ENCODE measurements at places on chromosomes 7 and 10. TPM values are rescaled to one million over a fixed set of nuclear protein-coding genes. Genes with fewer than 3 reads are reported as not detected.

- H3K27ac ChIP-seq, result no peak overlapping the region
- no peak for DNase-seq
- no peaks in the 10 kb centered on the region for H3K4me1 ChIP-seq
- H3K36me3 ChIP-seq, result no peaks in the 10 kb centered on the region
- H3K4me3 ChIP-seq, result no peak overlapping the region
These were observed 371.7 kb downstream of the ZNF716 start for GRCh38 chr7:57821438-57822382.

DNA sequence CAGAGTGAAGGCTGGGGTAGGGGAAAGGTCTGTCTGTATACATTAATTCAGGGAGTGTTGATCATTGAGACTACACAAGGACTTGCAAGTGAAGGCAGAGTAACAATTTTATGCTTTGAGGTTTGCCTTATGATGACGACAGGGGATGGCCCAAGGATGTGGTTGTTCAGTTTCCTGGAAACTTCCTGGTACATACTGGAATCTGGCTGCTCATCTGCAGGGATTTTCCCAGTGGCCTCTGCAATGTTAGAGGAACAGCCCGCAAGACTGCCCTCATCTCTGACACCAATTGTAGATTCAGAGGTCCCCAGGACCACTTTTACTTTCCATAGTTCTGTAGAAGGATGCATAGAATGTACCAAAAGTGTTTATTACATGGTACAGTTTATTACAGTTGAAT is 189.6 kb downstream of the TMEM178B start:
- H3K4me3 ChIP-seq, result no peak overlapping the region
- H3K4me1 ChIP-seq, result no peaks in the 10 kb centered on the region
- H3K27ac ChIP-seq, result no peak overlapping the region
- no peaks in the 10 kb centered on the region for H3K36me3 ChIP-seq
- DNase-seq, result no peak

- no peak for DNase-seq
- no peaks in the 10 kb centered on the region for H3K4me1 ChIP-seq
- H3K36me3 ChIP-seq, result no peaks in the 10 kb centered on the region
These were observed 75.3 kb downstream of the JMJD1C start for GRCh38 chr10:63390521-63390920.

- DNase-seq, result no peak
- H3K36me3 ChIP-seq, result no peaks in the 10 kb centered on the region
- no peak overlapping the region for H3K4me3 ChIP-seq
- H3K27ac ChIP-seq, result no peak overlapping the region
These were observed 2.9 kb upstream of the SGCE start for GRCh38 chr7:94658826-94659225.

- no peak overlapping the region for H3K27ac ChIP-seq
- H3K27me3 ChIP-seq, result no peaks in the 10 kb centered on the region
- DNase-seq, result no peak
- H3K36me3 ChIP-seq, result no peaks in the 10 kb centered on the region
These were observed 612.7 kb upstream of the ZWINT start for GRCh38 chr10:56973766-56974165.

The PRLHR gene
- not detected for total RNA-seq

The FAM24B gene
- 4.4 TPM for total RNA-seq

Measured in osteoblast (primary cell).